ENCODE measurements at places on chromosomes 4 and X.
A peak's percentile ranks its signal among the peaks of the same experiment; 100 is the strongest.

DNA sequence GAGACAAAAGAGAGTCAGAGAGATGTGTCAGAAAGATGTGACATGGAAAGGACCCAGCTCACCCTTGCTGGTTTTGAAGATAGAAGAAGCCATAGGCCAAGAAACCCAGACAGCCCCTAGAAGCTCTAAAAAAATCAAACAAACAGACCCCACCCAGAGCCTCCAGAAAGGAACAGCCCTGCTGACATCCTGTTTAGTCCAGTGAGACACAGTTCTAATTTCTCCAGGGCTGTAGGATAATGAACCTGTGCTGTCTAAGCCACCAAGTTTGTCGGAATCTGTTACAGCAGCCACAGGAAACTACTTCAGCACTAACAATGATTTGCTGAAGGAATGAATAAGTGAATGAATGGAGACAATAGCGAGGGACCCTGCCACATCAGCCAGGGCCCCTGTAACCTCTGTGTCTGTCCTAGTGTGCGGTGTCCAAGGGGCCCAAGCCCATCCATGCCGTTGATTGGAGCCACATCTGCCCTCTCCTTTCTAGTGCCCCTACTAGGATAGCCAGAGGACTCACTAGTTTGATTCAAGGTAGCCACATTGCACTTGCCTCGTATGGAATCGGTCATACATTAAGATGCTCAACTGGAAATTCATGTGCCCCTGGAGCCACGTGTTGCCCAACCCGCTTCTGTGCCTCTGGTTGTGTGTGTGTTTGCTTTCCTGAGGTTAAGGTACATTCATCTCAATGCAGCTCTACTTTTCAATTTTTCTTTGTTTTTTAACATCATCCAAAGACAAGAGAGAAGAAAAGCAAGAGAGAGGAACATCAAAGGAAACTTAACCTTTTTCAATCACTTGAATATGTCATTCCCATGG is 32.5 kb upstream of the SLC2A9 start:
- no peak for DNase-seq

DNA sequence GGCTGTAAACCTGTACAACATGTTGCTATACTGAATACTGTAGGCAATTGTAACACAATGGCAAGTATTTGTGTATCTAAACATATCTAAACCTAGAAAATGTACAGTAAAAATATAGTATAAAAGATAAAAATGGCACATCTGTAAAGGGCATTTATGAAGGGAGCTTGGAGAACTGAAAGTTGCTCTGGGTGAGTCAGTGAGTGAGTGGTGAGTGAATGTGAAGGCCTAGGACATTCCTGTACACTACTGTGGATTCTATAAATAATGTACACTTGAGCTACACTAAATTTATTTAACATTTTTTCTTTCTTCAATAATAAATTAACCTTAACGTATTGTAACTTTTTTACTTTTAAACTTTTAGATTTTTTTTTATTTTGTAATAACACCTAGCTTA is 5.0 kb upstream of the SHROOM4 start:
- no peak for DNase-seq

- no peak for DNase-seq
These were observed 1598.0 kb upstream of the AGA start for GRCh38 chr4:179040259-179040658.

- no peak for DNase-seq
These were observed 37.9 kb upstream of the SORCS2 start for GRCh38 chr4:7154351-7154981.

GRCh38 chrX:44155126-44155525 is 181.9 kb upstream of the NDP start:
- no peak for DNase-seq

DNA sequence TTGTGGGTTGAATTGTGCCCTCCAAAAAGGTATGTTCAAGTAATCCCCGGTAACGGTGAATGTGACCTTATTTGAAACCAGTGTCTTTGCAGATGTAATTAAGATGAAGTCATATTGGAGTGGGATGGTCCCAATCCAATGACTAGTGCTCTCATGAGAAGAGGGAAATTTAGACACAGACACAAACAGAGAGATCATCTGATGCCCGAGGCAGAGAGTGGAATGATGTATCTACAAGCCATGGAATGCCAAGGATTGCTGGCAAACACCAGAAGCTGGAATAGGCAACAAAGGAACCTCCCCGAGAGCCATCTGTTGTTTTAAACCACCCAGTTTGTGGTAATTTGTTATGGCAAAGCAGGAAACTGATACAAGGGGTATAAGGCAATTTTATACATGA is 35.1 kb downstream of the RPS6KA3 start:
- no peak for DNase-seq

- no peak for DNase-seq
These were observed 184.0 kb upstream of the ZFP42 start for GRCh38 chr4:187811591-187811990.

DNA sequence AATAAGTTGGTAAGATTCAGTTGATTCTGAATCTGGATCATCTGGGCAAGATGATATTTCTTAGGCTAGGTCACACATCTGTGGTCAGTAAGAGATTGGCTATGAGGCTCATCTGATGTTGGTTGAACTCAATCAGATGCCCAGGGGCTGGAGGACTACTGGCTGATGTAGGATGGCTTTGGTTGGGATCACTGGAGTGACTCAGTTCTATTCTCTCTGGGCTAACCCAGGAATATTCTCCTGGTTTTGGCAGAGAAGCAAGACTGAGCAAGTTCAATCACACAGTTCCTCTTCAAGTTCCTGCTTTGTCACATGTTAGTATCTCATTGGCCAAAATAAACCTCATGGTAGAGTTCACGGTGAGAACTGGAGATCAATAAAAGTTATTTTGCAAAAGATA is 902.3 kb upstream of the SLIT2 start:
- DNase-seq: no peak

DNA sequence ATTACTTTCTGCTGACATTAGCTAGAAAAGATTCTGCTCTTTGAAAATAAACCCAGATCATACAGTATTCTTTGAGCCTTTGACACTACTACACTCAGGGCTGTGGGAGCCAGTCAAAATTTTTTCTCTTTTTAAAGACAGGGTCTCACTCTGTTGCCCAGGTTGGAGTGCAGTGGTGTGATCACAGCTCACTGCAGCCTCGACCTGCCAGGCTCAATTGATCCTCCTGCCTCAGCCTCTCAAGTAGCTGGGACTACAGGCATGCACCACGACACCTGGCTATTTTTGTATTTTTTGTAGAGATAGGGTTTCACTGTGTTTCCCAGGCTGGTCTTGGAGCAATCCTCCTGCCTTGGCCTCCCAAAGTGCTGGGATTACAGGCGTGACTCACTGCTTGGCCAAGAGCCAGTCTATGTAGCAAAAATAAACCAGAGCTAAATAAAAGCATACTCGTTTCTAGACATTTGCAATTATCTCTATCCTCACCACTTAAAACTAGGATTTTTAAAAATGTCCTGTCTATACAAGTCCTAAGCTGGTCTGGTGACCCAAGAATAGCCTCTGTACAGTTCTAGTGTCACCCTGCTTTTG is 43.2 kb downstream of the AKAP4 start:
- no peak for DNase-seq

DNA sequence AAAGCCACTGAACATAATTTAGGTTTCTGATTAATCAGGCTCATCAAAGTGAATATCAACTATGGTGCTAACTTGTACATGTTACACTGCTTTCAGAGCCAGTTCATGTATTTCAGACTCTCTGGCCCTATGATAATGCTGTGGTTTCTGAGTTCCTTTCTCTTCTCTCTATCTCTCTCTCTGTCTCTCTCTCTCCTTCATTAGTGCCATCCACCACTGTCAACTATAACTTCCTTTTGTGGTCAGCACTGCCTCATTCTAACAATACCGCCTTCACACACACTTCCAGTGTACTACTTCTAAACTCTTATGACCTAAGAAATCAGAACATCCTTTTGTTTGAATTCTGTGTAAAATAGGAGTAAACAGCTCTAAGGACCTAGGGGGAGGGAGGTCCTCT is 907.1 kb downstream of the RPA4 start:
- DNase-seq: no peak

DNA sequence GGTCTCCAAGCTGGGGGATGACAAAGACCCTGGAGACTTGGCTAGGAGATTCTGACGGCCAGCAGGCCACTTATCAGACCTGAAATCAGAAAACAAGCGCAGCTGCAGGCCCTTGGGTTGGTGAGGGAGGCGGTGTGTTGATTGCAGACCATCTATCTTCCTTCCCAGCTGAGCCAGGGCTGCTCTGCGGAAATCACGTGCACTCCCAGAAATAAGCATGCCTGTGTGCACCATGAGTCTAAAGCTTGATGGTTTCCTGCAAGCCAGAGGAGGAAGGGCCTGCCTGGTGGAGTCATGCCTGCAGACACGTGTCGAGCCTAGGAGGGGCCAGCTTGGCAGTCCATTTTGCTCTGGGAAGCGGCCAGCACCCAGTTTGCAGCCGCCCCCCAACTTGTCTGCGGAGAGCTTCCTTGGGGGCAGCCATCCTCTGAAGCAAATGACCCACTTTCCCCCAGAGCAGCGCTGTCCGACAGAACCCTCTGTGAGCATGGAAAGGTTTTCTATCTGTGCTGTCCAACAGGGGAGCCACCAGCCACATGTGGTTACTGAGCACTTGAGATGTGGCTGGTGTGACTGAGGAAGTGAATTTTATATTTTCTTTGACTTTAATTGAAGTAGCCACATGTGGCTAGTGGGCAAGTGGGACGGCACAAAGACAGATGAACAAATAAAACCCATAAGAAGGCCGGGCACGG is 175.7 kb upstream of the BCOR start:
- DNase-seq: peak; percentile 8

GRCh38 chr4:858041-858481 is 32.1 kb upstream of the CPLX1 start:
- DNase-seq: no peak

GRCh38 chr4:53088152-53088551 is 226.0 kb downstream of the RASL11B start:
- DNase-seq: no peak

DNA sequence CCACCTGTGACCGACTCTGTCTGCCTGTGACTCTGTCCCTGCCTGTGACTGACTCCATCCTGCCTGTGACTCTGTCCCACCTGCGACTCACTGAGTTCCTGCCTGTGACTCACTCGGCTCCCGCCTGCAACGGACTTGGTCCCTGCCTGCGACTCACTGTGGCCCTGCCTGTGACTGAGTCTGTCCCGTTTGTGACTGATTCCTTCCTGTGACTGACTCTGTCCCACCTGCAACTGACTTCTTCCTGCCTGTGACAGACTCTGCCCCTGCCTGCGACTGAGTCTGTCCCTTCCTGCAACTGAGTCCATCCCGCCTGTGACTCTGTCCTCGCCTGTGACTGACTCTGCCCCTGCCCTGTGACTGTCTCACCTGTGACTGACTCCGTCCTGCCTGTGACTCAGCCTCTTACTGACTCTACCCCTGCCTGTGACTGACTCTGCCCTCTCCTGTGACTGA is 9.6 kb upstream of the UVSSA start:
- DNase-seq: no peak

- DNase-seq: no peak
These were observed 506.1 kb downstream of the RPA4 start for GRCh38 chrX:97389761-97390192.

GRCh38 chrX:27254656-27255055 is 208.5 kb downstream of the PPP4R3C start:
- no peak for DNase-seq

GRCh38 chr4:141543706-141544105 is 92.7 kb upstream of the IL15 start:
- no peak for DNase-seq

- DNase-seq: no peak
These were observed 211.9 kb upstream of the EOLA2 start for GRCh38 chrX:150150076-150150779.

GRCh38 chrX:108732630-108733321 is 3.6 kb downstream of the IRS4 start:
- no peak for DNase-seq

GRCh38 chr4:150237110-150237872 is 159.0 kb downstream of the DCLK2 start:
- DNase-seq: no peak

DNA sequence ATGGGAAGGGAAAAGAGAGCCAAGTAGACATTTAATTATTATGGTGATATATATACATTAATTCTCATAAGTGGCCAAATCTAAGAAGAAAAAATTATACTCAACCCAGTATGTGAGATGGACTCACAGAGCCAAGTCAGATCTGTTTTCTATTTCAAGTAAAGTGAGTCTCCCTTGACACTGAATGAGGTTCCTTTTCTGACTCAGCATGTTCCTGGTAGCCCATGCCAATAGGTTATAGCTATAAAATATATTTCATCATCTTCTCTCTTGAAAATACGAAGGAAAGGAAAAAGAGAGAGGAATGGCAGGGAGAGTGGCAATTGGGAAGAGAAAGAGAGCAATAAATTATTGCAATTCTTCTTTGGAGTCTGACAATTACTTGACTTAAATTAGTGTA is 68.8 kb upstream of the GRIA2 start:
- DNase-seq: no peak

DNA sequence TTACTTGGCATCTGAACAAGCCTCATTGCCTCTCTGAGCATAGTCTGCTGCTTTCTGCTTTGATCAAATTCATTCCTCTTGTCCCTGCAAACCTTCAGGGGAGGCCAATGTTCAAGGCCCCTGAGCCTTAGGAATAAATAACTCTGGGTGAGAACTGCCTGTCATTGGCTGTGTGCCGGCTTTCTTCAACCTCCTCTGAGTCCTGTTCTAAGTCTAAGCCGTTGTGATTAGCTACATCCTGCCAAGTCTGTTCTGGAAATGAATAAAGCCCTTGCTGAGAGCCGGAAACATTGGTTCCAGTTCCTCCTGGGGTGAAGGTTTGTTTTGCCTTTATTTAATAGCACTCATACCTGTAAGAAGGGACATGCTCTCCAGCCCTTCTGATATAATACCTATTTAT is 13.8 kb downstream of the RNF4 start:
- peak; percentile 34 for DNase-seq

Measured in hippocampal formation (tissue), 2 donors.